ENCODE measurements at places on chromosomes 7 and 10. TPM values are rescaled to one million over a fixed set of nuclear protein-coding genes. Genes with fewer than 3 reads are reported as not detected.

DNA sequence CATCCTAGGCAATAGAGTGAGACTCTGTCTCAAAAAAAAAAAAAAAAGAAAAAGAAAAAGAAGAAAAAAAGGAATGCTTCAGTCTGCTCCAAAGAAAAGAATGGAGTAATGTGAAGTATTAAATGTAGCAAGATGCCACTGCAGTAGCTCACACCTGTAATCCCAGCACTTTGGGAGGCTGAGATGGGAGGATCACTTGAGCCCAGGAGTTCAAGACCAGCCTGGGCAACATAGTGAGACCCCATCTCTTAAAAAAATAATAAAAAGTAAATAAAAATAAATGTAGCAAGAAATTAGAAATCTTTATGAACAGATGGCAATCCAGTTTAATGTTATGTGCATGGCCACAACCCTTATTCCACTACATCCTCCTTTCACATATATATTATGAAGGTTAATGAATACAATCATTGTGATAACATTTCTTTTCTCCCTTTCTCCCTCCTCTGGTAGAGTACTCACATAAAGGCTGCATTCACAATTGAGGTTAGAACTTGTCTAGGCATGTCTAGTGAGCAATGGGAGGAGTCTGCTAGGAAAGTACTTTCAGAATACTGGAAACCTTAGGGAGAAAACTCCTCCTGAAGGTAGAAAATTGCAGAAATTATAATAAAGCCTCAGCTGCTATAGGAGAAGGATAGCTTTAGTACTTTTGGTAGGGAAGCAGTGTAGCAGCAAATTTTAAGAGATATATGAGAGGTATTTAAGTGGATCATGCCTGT, 20.4 kb downstream of the KLLN start:
- DNase-seq = no peak

DNA sequence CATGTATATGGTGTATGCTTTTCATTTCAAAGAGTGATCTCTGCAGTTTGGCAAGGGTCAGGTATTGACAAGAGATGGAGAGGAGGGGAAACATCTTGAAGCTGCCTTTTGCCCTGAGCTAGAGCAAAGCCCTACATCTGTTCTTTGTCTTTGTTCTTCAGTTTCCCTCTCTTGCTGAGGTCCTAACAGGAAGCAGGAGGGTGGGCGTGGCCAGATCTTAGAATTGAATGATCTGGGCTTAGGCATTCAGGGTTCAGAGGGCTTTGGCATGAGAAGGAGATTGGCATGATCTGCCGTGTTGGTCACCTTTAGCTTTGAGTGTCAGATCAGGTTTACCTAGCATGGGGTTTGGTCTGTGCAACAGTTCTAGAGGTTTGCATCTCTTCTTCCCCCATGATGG, 41.3 kb downstream of the LRMDA start:
- DNase-seq = no peak

DNA sequence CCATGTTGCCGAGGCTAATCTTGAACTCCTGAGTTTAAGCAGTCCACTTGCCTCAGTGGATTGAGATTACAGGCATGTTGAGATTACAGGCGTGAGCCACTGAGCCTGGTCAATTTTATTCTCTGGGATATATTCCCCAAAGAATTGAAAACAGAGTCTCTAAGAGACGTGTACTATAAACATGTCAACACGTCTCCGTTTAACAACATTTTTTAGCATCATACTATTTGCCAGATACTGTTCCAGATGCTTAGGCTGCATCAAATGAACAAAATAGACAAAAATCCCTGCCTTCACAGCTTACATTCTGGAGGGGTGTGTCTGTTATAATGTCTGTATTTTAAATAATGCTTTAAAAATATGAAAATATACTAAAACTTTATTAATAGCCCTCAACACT, 54.1 kb upstream of the PRKG1 start:
- DNase-seq = no peak

DNA sequence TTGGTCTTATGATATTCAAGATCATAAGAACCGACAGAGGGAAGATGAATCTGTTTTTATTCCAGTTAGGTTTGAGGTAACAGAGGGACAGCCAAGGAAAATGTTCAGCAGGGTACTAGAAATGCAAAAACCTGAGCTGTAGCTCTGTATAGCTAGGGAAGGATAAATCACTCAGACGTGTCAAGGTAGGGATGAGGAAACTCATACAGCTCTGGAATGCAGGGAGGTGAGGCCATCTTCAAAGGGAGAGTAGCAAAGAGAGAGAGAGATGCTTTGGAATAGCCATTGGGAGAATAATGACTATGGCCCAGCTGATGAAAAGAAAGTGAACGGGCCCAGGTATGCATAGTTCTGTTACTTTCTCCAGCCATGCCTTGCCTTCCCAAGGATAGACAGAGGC, 77.8 kb downstream of the PAX2 start:
- DNase-seq = no peak

DNA sequence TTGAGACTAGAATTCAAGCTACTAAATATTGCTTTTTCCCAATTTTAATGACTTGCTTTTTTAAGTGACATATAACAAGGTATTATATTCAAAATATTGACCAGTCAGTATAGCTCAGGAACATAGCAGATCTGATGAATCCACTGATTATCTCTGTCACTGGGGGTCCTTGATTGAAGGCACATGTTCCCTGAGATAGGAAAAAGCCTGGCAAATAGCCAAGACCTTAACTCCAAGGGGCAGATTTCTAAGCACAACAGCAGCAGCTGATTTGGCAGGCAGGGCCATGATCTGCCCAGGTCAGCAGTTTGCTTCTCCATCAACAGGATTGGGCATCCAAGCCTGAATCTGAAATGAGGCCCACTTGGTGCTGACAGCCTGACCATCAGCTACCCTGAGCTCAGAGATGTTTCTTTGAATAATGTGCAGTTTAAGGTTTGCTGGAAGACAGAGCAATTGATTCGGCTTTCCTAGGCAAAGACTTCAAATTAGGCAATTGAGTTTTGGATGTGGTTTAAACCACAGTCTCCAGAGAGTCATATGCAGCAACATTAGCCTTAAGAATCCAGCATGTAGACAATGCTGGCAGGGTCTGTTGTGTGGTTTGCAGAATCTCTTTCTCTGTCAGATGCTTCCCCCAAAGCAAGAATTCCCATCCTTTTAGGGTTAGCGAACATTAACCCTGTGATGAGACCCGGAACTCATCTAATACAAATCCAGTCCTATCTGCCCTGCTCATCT, 352.6 kb downstream of the ADRA2A start:
- DNase-seq = no peak

GRCh38 chr10:130869179-130869841, 442.2 kb downstream of the TCERG1L start:
- DNase-seq = no peak

- DNase-seq = no peak
Observed at GRCh38 chr7:223118-223800, 30.9 kb downstream of the FAM20C start.

GRCh38 chr7:117750612-117751563, 122.4 kb downstream of the CTTNBP2 start:
- no peak for DNase-seq

GRCh38 chr10:96770987-96771386, 50.7 kb upstream of the PIK3AP1 start:
- DNase-seq = no peak

- no peak for DNase-seq
Observed at GRCh38 chr7:50594734-50595485, 29.7 kb upstream of the DDC start.

DNA sequence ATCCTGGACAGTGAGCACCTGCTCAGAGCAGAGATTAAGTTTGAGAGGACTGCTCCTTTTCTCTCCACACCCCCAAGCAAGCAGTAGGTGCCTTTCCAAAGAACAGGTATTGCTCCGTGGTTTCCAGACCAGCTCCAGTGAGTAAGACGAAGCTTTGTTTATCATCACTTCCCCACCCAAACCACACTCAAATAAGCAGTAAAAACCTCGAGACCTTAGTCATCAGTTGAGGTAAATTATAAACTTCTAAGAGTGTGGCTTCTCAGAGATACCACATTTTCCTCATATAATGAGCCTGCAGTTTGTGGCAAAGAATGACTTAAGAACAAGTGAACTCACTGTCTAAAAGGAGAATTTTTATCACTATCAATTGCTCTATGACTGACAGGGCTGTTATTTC, 50.0 kb upstream of the GRB10 start:
- no peak for DNase-seq

- DNase-seq = no peak
Observed at GRCh38 chr7:82972135-82972534, 190.5 kb downstream of the PCLO start.

DNA sequence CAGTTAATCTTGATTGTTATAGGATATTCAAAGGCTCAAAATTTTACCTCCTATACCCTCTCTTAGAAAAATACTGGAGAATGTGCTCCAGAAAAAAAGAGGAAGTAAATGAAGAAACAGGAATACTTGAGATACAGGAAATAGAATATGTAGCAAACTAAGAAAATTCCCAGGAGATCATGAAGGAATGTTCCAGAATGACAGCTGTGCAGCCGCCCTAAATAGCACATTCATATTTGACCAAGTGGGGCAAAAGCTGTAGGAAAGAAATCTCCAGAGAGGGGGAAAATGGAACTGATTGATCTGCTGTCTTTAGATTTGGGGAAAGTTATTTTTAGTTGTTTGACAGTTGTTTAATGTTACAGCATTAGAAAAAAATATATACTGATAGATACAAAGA, 46.2 kb upstream of the ZEB1 start:
- DNase-seq = no peak

- no peak for DNase-seq
Observed at GRCh38 chr10:57964351-57964750, 303.3 kb downstream of the IPMK start.

DNA sequence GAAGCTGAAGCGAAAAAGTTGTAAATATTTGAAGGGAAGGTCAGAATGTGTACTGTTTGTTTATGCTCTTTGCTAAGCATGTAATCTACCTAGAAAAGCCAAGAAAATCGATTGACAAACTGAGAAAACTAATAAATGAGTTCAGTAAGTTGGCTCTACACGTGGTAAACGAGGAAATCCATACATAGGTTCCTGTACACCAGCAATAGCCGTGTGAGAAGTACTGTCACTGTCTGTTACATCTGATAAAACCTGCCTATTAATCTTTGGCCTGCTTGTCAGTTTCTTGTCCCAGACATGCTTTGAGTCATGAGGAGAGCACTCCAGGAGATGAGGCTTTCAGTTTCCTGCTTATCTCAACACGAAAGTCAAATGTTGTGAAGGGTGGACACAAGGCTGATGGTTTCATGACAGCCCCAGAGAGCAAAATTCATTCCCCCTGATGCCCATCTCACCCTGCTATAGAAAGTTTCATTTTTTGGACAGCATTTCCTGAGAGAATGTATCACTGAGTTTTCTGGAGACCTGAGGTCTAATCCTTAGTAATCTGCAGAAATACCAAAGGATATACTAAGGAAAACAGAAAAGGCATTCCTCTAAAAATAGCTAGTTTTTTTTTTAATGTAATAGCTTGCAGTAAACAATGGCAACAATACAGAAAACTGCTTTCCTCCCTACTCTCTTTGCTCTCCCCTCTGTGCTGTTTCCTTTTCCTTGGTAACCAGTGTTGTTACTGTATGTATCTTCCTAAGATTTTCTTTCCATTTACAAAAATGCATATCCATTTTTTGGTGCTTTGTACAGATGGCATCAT, 18.8 kb downstream of the BMPR1A start:
- no peak for DNase-seq

DNA sequence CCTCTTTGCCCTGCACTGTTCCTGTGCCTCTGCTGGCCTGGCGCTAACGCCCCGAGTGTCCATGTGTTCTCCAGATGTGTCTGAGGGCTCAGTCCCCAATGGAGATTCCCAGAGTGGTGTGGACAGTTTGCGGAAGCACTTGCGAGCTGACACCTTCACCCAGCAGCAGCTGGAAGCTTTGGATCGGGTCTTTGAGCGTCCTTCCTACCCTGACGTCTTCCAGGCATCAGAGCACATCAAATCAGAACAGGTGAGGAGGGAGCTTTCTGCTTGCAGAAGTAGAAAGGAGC, 60.9 kb downstream of the PAX2 start:
- no peak for DNase-seq

- no peak for DNase-seq
Observed at GRCh38 chr10:79022565-79023230, 46.1 kb upstream of the ZMIZ1 start.

DNA sequence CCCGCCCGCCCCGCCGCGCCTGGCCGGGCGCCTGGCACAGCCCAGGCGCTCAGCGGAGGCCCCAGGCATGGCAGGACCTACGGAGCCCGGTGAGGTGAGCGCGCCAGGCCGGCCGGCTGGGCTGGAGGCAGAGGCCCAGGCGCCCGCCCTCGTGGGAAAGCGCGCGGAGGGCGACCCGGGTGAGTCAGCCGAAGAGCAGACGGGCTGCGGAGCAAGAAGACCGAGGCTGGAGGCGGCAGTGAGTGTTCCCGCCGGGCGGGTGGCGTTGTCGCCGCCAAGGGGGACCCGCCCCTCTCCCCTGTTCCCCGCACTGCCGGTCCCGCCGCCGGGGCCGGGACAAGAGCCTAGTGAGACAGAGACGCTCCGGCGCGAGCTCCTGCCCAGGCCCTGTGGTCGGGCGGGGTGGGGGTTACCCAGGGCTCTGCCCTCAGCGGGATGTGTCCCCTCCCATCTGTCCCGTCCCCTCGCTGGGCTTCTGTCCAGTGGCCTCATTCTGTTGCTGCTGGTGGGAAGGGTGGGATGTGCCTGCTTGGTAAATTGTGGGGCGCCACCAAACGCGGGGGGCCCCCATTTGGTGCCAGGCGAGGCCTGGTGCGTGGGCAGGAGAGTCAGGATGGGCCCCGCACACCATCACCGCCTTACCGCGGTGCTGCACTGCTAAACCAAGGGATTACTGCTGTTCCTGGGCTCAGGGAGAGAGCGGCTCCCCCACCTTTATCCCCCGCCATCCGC, 17.0 kb upstream of the NODAL start:
- DNase-seq = no peak

- DNase-seq = no peak
Observed at GRCh38 chr10:436013-436697, 253.3 kb downstream of the DIP2C start.

- no peak for DNase-seq
Observed at GRCh38 chr10:132580617-132581016, 43.0 kb downstream of the INPP5A start.

DNA sequence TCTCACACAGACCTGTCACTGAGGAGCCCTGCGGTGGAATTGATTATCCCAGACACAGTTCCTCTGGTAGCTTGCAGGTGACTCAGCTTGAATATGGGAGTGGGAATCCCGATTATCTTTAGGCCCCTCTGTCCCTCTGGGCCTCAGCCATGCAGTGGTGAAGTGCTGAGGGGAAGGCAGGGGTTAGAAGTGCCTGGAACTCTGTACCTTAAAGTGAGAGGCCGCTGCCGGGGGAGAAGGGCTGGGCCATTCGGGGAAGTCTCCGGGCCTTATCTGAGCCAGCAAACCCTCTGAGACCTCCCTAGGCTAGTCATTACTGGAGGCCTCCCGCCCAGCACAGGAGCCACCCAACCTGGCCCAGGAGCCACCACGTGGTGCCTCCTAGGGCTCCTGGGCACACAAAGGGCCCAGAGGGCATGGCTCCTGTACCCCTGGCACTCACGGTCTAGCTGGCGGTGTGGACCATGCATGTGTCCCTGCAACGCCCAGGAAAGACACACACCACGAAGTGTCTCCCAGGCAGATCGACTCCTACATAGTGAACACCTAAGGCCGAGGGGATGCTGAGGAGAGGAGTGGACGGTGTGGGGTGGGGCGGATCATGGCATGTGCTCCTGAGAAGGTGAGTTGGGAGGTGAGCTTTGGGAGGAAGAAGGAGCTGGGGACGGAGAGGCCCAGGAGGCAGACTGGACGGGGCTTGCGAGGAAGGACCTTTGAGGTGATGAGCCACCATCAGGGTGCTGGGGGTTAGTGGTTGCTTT, 56.2 kb downstream of the HK1 start:
- DNase-seq = no peak

The SPDYE2B gene
- polyA plus RNA-seq = 0.60 TPM

The GIMAP7 gene
- 16.7 TPM for polyA plus RNA-seq

The AGR2 gene
- 61.1 TPM for polyA plus RNA-seq

The CRYGN gene
- polyA plus RNA-seq = 5.1 TPM

The ZNF239 gene
- 13.6 TPM for polyA plus RNA-seq

The ERVW-1 gene
- 3.0 TPM for polyA plus RNA-seq

The AZGP1 gene
- polyA plus RNA-seq = 68.7 TPM

All from renal pelvis (tissue), 12 donors.